ENCODE measurements at places on chromosomes 3 and 15. TPM values are rescaled to one million over a fixed set of nuclear protein-coding genes. Genes with fewer than 3 reads are reported as not detected.

DNA sequence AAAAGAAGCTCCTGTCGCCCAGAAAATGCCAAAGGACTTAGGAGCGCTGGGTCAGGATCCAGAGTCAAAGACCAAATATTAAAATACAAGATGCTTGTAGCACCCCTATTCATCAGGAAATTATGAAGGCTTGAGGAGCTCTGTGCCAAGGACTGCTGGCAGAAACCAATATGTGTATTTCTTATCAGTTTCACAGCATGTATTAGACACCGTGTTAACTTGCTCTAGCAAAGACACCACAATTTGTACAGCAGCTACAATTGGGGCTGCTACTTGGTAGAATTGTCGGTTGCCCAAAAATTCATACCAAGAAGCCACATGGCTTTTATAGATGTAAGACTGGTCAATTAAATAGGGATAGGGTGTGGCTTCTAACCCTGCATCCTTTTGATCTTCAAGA, 128.8 kb downstream of the CD47 start:
- no peak for DNase-seq

DNA sequence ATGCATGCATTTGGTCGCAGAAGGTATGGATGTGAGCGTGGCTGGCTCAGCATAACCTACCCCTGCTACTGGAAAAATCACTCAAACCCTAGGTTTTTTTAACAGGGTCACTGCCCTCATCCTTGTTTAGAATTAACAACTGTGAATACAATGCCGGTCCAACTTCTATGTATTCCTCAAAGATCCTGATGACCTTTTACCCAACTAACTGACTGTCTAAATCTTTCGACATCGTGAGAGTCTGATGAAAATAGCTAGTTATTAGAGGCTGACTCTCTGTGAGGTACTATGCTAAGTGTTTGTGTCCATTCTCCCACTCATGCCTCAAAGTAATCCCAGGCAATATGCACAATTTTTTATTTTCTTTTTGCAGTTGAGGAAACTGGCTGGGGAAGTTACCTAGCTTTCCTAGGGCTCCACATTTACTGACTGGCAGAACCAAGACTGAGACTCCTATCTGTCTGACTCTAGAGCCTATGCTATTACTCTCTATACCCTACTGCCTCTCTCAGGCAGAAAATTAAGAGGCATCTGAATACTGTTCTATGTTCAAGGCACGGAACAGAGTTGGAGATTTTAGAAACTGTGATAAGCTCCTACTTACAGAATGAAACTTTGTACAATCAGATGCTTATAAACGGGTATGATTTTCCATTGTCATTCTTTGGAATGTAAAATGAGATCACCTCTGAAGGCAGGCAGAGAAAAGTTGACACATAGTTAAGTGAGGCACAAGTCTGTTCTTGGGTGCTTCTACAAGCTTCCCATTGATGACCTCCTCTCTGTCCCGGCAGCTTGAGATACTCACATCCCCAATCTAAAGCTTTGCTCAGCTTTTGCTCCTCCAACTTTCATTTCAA, 56.4 kb downstream of the FILIP1L start:
- no peak for DNase-seq

DNA sequence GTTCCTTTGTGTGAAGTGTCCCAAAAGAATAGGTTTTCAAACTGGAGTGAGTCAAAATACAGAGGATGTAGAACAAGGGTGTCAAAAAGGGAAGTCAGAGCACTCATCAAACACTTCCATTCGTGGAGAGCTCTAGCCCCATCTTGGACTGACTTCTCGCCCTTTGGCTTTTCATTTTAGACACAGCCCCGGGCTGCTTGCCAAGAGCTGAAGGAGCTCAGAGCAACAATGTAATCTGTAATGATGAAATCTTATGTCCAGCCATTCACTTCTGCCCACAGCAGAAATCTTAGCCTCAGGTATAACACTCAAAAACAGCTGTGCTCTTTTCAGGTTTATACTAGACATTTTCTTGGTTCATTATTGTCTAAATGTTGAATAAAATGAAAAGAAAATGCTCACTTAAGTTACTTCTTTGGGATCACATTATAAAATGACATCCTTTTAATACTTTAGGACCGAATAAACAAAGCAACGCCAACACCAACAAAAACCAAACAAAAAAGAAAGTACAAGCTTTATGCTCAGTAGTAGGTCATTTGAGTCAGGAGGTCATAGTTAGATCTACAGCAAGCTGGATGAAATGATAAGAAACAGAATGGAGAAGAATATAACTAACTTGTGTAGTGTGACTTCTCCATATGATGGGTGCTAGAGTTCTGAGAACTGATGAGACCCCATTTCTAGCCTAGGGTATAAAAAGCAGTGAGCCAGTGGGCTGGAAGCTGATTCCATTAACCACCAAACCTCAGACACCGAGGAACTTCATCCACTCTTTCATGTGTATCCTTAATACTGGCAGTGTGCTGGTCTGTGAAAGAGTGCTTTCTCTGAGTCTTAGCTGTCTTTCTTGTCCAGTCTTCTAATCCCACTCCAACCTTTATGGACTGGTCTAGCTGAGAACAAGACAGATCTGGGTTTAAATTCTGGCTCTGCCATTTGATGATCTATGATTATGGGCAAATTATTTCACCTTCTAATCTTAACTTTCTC, 131.8 kb upstream of the SLC7A14 start:
- DNase-seq, result no peak

DNA sequence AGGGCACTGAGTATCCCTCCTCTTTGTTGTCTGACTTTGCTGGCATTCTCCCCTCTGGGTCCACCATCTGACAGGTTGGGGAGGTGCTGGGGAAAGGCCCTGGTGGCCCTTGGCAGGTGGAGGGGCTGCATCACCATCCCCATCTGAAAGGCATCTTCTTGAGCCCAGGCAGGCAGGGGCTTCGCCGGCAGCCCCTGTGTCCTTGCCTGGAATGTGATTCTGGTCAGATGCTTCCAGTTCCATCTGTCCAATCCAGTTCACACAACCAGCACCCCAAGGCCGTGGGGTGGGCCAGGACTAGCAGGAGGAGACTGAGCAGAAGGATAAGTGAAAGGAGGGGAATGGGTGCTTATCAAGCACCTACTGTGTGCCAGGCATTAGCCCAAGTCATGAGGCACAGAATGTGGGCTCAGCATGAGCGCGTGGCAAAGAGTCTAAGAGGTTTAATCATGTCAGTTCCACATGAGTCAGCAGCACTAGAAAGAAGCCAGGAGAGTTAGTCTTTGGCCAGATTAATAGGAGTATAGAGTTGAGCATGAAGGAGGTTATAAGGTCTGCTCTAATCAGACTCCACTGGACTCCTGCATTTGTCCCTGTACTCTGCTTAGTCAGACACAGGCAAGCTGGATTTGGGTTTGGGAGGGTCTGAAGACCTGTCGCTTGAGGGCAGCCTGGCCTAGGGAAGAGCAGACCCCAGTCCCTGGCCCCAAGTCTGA, 10.5 kb upstream of the TXNRD3 start:
- DNase-seq, result no peak

DNA sequence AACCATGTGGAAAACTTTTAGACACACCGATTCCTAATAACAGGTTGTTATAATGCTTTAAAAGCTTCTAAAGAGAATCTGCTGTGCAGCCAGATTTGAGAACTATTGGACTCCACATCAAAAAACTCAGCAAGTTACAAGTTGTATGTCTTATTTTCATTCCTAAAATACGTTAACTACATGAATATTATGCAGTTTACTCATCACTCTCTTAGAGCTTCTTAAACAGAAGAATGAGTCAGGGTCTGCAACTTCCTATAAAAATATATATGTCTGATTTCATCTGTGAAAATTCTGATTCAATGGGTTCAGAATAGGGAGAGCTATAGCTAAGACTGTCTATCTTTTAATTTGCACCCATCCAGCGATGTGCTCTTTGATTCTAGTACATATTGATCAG, 244.2 kb upstream of the EPHA3 start:
- DNase-seq, result no peak

DNA sequence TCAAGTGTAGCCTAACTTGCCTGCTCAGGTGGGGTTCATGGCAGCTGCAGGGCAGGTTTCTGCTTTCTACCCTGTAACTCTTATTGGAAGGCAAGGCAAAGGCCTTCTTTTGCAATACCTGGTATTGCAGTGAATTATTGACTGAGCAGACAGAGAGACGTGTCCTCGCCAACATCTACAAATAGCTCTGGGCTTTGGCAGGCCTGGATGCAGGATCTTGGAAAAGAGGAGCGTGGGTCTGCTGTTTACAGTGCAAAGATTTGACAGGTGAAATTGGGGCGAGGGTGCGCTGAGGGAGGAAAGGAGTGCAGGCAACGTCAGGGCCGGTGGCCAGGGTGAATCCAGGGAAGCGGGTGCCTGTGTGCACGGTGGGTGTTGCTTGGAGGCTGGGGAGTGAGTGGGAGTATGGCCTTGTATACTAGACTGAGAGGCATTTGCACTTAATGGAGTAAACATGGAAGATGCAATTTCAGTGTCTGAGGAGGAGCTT, 44.5 kb downstream of the ST6GAL1 start:
- DNase-seq, result peak; percentile 71

DNA sequence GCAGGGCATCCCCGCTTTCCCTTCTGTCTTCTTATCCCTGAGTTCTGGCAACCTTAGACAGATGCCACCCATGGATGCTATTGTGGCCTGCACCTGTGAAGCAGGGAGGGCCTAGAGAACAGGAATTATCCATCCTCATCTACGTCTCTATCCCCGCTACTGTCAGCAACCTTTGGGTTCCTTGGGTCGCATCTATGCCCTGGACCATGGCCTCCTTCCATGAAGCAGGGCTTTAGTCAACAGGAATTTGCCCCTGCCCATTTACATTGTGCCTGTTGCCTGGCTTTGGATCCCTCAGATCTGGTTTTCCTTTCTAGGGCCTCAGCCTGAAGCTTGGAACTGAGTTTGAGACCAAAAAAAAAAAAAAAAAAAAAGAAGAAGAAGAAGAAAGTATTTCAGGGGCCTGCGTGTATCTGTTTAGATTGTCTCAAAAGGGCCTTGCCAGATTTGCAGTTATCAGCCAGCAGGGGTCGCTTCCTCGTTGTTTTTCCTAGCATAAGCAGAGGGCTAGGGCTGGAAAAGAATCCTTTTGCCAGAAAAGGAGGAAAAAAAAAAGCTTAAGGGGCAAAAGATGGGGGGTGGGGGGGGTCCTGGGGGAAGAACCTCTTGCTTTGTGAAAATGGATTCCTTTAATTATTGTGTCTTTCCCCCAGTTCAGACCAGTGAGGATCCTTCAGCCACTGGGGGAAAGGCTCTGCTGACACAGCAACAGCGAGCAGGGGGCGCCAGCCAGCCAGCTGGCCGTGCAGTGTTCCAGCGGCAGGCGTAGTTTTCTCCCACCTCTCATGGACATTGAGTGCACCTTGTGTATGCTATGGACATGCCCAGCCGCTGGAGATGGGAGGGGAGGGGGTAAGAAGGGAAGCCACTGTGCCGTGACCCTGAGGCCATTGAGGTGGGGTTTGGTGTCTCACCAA, 65.7 kb upstream of the ALDH1L1 start:
- peak; percentile 69 for DNase-seq

- no peak for DNase-seq
Observed at GRCh38 chr3:159788291-159788690, 200.3 kb upstream of the IL12A start.

- no peak for DNase-seq
Observed at GRCh38 chr3:42658091-42658770, 4.7 kb downstream of the ZBTB47 start.

DNA sequence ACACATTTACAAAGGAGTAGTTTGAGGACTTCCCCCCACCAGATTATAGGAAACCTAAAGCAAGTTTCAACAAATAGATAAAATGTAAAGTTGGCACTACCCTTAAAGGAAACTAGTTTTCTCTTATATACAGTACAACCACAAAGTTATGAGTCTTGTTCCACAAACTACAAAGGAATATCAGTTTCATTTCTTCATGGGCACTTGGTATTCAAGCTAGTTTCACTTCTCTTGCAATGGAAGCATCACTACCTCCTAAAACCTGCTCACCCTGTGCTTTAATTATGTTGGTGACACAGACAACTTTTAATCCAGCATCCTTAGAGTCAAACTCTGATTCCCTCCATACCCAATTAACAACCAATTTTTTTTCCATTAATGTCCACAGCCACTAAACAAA, 707.0 kb downstream of the ROBO2 start:
- no peak for DNase-seq

DNA sequence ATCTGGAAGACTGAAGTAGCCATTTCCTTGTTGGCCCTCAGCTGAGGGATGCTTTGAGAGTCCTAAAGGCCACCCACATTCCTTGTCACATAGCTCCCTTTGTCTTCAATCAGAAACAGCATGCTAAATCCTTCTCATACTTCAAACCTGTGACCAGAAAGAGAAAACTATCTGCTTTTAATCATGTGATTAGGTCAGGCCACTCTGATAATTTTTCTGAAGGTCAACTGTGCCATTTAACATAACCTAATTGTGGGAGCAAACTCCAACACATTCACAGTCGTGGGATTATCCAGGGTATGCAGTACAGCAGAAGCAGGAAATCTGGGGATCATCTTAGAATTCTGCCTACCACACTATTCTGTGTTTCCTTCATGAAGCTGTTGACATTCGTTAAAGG, 223.9 kb upstream of the NR2E3 start:
- DNase-seq, result no peak

- DNase-seq, result no peak
Observed at GRCh38 chr15:58549013-58549784, 117.4 kb downstream of the LIPC start.

DNA sequence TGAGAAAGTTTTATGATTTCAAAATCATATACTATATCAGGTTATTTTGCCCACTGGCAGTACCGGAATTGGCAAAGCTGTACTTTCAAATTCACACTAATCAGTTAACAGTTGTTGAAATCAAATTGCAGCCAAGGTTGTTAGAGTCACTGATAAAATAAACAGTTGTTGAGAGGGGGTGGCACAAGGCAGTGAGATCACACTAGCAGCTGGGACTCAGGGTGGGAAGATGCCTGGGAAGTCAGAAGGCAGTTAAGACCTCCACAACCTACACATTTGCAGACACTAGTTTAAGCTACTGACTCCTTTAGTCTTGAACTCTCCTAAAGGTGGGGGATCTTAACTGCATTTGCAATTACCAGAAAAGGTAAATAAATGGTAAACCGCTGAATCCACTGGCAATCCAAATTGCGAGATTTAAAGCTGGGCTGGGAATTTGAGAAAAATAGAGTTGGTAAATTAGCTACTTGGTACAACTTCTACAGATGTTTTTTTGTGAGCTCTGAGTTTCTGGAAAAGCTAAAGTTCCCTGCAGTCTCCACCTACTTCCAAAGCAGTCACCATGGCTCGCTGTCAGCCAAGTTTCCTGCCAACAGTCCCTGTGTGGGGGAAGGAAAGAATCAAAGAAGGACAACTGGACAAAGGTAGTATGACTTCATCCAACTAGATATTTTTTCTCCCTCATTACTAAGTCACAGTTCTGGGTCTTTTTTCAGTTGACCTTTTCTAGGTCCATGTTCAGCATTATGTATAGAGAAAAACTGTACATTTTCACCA, 105.7 kb downstream of the ZNF385D start:
- DNase-seq, result peak; percentile 22

- DNase-seq, result no peak
Observed at GRCh38 chr3:23079976-23080375, 123.2 kb upstream of the UBE2E2 start.

- no peak for DNase-seq
Observed at GRCh38 chr15:47265686-47266085, 451.6 kb upstream of the SEMA6D start.

Gene SAMMSON
- total RNA-seq, result not detected

Gene HRG
- not detected for total RNA-seq

Gene FBN1
- 13.0 TPM for total RNA-seq

Gene FGD5
- total RNA-seq, result 4.4 TPM

All from gastrocnemius medialis (tissue), 4 donors.